ENCODE measurements at places on chromosomes 12 and 14.

- no peak for DNase-seq
Observed at GRCh38 chr12:17841496-17841895, 248.5 kb downstream of the RERGL start.

- peak; percentile 63 for DNase-seq
Observed at GRCh38 chr12:14896521-14897169, 11.0 kb upstream of the MGP start.

- DNase-seq, result no peak
Observed at GRCh38 chr14:89615421-89615820, 198.4 kb upstream of the FOXN3 start.

DNA sequence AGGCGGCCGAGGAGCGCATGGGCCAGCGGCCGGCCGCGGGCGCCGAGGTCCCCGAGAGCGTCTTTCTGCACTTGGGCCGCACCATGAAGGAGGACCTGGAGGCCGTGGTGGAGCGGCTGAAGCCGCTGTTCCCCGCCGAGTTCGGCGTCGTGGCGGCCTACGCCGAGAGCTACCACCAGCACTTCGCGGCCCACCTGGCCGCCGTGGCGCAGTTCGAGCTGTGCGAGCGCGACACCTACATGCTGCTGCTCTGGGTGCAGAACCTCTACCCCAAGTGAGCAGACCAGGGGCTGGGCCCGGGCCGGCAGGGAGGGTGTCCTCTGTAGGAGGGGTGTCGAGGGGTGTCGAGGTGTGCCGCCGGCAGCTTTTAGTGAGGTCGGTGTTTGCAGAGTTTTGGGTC lies 4.1 kb downstream of the TNFAIP2 start:
- no peak for DNase-seq

DNA sequence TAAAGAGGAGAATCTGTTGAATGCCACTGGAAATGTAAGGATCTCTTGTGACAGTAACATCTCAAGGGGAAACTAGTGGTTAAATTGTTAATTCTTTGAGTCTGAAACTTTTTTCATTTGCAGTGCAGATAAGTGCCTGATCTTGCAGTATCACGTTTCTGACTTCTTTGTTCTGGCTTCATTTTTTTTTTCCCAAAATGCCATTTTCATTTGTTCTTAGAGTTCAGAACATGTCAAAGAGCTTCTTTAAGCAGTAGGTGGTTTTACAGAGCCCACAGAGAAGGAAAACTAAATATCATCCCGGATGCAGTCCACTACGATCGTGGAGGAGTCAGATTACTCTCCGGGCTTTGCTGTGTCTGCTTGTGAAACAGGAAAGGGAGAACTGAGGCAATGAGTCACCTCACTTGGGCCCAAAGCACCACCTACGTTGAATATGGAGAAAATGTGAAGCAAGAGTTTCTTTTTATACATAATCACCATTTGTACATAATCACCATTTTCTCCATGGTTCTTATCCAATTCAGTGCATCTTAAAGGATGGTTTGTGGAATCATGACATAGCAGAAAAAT lies 43.9 kb downstream of the HMGA2 start:
- peak; percentile 83 for DNase-seq

DNA sequence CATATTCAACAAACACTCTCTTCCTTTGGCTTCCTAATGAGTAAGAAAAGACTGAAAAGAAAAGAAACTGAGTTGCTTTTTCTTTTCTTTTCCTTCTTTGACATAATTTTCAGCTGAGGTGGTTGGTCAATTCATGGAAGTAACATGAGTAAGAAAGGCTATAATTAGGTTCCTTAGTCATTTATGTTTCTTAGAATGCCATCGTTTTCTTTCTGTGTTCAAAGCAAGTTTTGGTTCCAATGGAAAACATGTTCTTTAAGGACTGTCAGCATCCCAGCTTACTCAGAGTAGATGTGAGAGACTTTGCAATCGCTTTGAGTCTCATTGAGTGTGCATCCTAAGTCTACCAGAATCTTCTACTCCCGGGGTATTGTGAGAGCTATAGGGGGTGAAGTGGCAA lies 882.4 kb downstream of the DIO2 start:
- peak; percentile 69 for DNase-seq

DNA sequence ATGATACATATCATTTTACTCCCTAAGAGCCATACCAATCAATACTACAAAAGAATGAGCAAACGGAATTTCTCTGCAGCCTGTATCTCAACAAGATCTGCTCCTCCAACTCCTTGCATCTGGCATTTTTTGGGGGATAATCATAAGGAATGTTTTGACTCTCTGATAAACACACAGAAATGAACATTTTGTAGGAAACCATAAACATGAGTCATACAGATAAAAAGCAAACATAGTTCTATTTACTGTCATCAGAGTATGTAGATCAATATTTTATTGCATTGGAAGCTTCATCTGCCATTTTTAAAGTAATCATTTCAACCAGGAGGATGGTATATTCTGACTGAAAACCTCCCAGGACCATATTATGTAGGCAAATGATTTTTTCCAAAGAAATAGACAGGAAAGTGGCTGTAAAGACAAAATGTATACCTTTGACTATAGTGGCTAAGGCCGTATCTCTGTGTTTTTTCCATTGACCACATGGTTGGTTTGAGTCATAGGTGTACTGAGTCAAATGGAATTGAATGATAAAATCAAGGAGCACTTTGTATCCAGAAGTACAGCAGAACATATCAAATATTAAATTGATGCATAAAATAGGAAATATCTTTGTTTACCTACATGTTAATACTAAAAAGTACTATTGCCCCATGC lies 32.4 kb upstream of the CD69 start:
- DNase-seq, result peak; percentile 25

GRCh38 chr14:56886471-56887062 lies 76.3 kb upstream of the OTX2 start:
- no peak for DNase-seq

DNA sequence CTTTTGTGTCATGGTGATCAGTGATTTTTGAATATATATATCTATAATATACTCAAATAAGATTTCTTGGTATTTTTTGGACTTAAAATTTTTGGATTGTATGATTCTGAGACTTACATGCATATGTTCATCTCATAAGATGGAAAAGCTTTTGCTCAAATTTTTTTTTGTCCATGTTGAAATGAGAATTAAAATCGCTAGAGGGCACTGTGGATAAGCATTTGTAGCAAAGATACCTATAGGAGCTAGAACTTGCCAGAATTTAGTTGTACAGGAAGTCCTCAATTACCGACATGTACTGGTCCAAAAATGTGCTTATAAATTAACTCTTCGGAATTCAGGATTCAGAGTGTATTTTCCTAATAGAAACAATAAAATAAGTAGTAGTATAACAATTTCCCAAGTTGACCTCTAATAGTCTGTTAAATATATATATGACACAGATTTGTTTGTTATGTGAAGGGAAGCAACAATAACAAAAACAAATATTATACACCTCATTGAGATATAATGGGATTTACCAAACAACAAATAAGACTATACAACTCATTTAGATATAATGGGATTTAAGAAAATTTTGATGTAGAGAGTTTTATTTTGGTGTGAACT lies 179.6 kb downstream of the TMEM117 start:
- DNase-seq, result peak; percentile 63

GRCh38 chr12:108777156-108777555 lies 45.8 kb upstream of the CORO1C start:
- DNase-seq, result no peak

GRCh38 chr12:10512798-10513197 lies 7.1 kb downstream of the EIF2S3B start:
- no peak for DNase-seq

Measured in EH (cell line).